Pulmonary artery endothelial cell (primary cell): ENCODE measurements at places on chromosomes 16 and 17. TPM values are rescaled to one million over a fixed set of nuclear protein-coding genes. Genes with fewer than 3 reads are reported as not detected.

Gene GRAPL
- 7.3 and 11.9 TPM in 2 replicates for total RNA-seq

Gene OSGIN1
- total RNA-seq = 1.7 and 2.8 TPM in 2 replicates

Gene GUCY2D
- not detected in 2 replicates for total RNA-seq

Gene HBA1
- not detected in 2 replicates for total RNA-seq

Gene KCNAB3
- 0.20 and 0.32 TPM in 2 replicates for total RNA-seq

Gene GAS2L2
- total RNA-seq = not detected in 2 replicates

Gene HS3ST6
- not detected in 2 replicates for total RNA-seq

Gene TPSD1
- total RNA-seq = not detected in 2 replicates

Gene C17orf50
- total RNA-seq = not detected in 2 replicates

Gene TBC1D3B
- total RNA-seq = 0.60 and 0.86 TPM in 2 replicates

Gene RNF222
- not detected in 2 replicates for total RNA-seq
